ENCODE measurements at places on chromosomes 16 and 17.
A peak's percentile ranks its signal among the peaks of the same experiment; 100 is the strongest.

DNA sequence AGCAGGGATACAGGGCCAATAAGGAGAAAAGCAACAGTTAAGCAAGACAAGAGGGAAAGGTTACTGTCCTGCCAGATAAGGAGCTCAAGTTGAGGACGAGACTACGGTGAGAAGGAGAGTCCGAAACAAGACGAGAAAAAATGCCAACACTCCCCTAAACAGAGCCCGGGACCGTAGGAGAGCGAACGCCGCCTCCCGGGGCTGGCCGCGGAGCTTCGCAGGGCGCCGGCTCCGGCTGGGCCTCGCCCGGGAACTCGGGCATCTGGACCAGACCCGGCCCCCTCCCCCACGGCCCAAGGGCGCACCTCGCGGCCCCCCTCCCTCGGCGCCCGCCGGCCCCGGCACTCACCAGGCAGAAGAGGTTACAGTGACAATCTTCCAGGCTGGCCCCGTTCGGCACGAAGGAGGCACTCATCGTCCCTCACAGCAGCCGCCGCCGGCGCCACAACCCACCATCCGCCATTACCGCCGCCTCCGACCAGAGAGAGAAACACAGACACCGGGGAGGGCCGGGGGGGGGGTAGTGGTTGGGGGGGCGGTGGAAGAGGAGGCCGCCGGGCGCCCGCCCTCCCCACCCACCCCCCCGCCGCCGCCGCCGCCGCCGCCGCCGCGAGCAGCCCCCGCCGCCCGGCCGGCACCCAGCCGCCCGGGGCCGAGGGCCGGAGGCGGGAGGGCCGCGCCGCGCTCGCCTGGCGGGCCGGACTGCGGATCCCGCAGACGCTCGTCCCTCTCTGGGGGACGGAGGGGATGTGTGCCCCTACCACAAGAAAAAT is at the start of gene MED13:
TSS of gene MED13 (minus strand) at position 488 of the 773 bp plus-strand sequence. CDS start at position 415, 73 bp downstream.
- DNase-seq: peak; percentile 89

DNA sequence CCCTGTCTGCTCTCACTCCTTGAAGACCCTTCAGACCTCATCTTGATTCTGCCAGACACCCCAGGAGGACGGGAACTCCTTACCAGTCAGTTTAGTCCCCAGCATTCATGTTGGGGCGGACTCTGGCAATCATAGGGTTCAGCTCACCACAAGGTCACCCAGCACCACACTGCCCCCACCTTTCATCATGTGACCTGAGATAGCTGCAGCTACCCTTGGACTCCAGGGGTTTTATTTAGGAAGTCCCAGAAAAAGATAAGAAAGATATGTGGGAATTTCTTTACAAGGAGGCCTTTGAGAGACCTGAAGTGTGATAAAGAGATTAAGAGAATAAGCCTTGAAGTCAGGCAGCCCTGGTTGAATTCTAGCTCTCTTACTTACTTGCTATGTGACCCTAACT is 59.8 kb upstream of the NLK start:
- DNase-seq: no peak

- DNase-seq: no peak
Measured at GRCh38 chr16:23482778-23483177, 27.5 kb downstream of the GGA2 start.

DNA sequence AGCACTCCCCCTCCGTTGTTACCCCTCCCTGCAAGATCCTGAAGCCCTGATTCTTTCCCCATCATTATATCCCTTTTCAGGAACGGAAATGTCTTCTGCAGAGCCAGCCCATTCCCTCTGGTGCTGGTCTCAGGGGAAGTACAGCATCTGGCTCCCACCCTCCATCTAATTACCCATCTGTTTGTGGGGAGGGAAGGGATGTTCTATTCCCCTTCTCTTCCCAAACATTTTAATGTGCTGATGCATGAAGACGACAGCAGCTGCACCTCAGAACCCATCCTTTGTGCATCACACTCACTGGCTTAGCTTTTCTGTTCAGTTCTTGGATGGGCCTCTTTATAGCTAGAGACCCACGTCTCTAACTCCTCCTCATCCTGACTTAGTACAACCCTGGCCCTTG is 367.2 kb downstream of the CDH13 start:
- no peak for DNase-seq

DNA sequence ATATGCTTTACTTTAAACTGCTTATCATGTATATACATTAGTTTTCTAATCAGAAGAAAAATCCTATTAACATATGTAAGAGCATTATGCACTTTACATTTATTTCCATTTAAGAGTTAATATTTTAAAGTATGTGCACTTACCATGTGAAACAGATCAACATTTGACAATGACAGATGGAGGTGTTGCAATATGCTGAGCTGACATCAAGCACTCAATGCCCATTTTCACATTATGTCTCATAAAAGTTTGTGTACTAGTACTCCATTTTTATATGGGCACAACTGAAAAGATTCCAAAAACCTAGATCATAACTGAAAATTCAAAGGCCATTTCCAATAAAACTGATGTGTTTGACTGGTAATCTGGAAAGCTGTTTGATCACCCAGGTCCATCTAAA is 420.9 kb upstream of the SOX9 start:
- no peak for DNase-seq

GRCh38 chr16:85229869-85230462 is 117.7 kb upstream of the CIBAR2 start:
- DNase-seq: no peak

- DNase-seq: no peak
Measured at GRCh38 chr16:74019612-74020011, 277.0 kb upstream of the PSMD7 start.

GRCh38 chr17:57599271-57600045 is 145.6 kb downstream of the CCDC182 start:
- no peak for DNase-seq

- DNase-seq: no peak
Measured at GRCh38 chr17:67452681-67453554, 75.8 kb downstream of the PITPNC1 start.

- DNase-seq: no peak
Measured at GRCh38 chr16:89020925-89021595, 44.1 kb upstream of the CBFA2T3 start.

GRCh38 chr16:47979616-47980182 is 176.1 kb downstream of the ABCC12 start:
- DNase-seq: no peak

GRCh38 chr17:66494023-66494803 is 191.8 kb downstream of the PRKCA start:
- no peak for DNase-seq

GRCh38 chr17:69423450-69423849 is 9.0 kb downstream of the MAP2K6 start:
- no peak for DNase-seq

DNA sequence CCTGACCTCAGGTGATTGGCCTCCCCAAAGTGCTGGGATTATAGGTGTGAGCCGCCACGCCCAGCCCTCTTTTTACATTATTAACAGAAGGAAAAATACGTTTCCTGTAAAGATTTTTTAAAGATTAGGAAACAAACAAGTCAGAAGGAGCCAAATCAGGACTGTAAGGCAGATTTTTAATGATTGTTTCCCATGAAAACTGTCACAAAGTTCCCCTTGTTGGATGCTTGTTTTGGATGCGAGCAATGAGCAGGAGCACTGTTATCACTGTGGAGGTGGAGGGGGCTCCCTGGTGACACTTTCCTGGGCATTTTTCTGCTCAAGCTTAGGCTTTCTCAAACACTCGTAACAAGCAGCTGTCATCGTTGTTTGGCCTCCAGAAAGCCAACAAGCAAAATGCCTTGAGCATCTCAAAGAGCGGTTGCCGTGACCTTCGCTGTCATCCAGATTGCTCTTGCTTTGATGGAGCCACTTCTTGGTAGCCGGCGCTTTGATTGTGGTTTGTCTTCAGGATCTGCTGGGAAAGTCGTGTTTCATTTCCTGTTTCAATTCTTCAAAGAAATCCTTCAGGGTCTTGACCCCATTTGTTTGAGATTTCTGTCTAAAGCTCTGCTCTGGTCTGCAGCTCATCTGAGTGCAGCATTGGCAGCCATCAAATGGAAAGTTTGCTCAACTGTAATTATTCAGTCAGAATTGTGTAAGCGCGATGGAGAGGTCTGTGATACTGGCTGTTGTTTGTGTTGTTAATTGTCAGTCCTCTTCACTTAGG is 128.7 kb downstream of the RPTOR start:
- DNase-seq: no peak

DNA sequence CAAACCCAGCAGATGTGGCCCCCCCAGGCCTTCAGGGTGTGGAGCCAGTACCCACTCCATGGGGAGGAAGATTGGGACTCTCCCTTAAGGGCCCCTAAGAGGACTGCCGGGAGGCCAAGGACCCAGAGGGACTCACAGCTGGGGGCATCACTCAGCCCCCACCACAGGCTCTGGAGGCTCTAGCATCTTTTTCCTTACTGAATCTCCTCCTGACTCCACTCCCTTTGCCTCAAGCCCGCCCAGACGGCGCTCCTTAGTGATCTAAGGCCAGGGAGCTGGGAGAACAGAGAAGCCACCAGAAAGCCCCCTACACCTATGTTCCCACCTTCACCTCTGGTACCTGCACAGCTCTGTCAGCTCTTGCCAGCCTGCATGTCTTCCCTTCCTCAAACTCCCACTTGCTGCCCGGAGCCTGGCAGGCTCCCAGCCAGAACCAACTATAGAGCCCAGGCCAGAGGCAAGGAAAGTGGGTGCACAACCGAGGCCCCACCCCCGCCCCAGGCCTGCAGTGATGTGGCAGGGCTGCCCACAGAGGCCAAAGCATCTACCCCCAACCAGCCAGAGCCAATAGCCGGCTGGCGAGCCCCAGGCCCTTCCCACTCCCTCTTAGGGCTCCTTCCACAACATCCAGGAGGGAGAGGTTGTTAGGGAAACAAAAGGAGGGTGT is 22.3 kb upstream of the MPO start:
- peak; percentile 76 for DNase-seq

DNA sequence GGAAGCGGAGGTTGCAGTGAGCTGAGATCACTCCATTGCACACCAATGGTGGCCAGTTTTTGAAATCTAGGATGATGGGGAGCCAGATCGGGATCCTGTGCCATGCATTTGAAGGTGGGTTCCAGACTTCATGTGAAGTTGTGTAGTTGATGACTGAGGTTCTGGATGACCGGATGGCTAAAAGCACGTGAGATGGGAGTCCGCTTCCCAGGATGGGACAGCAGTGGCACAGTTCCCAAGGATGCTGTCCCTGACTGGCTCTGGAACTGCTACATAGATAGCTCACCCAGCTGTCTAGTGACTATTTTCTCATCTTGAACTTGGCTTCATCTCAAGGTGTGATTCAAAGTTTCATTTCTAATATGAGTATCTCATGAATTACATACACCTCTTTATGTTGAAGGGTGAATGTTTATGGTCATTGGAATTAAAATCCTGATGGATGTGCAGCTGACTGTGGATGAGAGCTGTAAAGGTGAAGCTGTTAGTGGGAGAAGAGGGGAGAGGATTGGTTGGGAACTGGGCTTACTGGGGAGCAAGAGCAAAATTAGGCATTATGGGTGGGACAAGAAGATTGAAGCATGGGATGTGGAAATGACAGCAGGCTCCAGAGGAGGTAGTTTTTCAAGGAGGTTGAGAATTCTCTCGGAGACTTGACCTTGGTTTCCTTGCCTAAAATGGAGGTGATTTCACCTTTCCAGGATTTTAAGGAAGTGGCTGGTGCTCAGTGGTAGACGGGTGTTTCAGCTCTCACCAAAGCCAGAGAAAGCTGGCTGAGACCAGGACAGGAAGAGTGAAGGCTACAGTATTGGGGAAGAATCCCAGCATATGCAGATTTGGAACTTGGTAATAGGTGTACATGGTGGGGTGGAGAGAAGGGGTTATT is 8.2 kb downstream of the TUFM start:
- no peak for DNase-seq

- no peak for DNase-seq
Measured at GRCh38 chr16:69555867-69556266, 9.9 kb upstream of the NFAT5 start.

GRCh38 chr17:72693151-72693878 is 399.2 kb downstream of the SLC39A11 start:
- no peak for DNase-seq

- no peak for DNase-seq
Measured at GRCh38 chr17:43753493-43754129, 5.0 kb downstream of the SOST start.

DNA sequence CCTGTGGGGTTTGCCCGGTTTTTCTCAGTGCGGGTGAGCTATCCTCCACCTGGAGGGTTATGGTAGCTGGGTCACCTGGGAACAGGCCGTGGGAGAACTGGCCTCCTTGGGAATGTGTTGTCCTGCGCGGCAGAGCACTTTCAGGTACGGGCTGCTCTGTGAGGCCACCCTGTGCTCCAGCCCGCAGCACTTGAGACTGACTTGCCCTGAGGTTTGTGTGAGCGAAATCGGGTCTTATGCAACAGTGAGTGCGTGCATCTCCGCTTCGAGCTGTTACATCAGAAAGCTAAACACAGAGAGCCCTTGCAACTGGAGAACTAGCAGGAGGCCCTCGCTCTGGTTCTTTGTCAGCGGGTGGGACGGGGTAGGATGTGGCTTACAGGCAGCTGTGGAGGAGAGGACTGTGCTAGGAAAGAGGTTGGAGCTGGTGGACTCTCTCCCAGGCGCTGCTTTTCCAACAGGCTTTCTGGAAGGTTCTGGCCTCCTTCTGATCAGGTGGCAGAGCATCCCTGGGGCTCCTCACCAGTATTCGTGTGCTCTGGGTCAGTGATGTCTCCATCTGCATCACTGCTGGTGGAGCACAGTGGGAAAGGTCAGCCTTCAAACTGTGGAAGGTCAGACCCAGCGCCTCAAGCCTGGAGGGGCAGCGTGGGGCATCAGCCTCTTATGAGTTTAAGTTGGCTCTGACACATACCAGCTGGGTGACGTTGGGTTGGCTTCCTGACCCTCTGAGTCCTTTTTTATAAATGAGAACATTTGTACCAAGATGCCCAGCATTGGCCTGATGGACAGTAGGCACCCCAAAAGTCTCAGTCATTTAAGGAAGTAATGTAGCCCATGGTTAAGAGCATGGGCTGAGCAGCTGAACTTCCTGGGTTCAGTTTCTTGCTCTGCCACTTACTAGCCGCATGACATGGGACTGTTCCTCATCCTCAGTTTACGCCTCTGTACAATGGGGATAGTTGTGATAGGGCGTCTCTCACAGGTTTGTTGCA is 76.3 kb downstream of the KSR1 start:
- DNase-seq: no peak

GRCh38 chr17:79269620-79270019 is 195.0 kb downstream of the ENGASE start:
- DNase-seq: no peak

DNA sequence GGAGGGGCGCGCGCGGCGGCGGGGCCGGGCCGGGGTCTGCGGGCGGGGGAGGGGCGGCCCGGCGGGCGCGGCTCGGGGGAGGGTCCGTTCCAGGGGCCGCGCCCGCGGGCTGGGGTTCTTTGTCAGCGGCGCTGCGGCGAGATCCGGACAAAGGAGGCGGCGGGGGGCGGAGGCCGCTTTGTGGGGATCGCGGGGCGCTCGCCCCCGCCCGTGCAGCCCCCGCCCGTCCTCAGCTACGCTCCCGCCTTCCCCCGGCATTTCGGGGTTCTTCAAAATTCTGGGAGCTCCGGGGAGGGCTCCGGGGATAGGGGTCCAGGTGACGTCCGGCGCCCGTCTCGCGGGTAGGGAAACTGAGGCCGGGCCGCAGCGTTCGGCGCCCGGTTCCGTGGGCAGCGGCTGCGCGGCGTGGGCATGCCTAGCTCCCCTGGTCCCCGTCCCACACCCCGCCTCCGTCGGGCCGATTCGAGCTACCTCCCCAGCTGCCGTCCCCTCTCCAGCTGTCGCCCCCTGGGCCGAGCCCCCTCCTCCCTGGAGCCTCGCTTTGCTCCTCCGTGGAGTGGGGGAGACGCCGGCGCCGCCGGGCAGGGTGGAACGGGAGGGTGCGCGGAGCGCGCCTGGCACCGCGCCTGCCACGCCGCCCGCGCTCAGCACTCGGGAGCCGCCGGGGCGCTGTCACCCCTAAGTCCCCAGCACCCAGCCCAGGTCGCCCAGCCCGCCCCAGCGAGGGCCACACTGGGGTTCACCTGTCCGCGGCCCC is 546 bp downstream of the SNN start:
- no peak for DNase-seq
